ENCODE measurements at places on chromosomes 12 and 14. TPM values are rescaled to one million over a fixed set of nuclear protein-coding genes. Genes with fewer than 3 reads are reported as not detected.

DNA sequence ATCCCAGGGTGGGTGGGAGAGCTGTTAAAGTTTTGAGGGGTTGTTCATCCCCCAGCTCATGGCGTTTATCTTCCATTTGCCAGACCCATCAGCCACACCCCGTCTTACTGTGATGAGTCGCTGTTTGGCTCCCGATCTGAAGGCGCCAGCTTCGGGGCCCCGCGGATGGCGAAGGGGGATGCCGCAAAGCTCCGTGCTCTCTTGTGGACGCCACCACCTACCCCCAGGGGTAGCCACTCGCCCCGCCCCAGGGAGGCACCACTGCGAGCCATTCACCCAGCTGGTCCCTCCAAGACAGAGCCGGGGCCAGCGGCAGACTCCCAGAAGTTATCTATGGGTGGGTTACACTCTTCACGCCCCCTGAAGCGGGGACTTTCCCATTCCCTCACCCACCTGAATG, 5.7 kb downstream of the RITA1 start:
- DNase-seq, result no peak

DNA sequence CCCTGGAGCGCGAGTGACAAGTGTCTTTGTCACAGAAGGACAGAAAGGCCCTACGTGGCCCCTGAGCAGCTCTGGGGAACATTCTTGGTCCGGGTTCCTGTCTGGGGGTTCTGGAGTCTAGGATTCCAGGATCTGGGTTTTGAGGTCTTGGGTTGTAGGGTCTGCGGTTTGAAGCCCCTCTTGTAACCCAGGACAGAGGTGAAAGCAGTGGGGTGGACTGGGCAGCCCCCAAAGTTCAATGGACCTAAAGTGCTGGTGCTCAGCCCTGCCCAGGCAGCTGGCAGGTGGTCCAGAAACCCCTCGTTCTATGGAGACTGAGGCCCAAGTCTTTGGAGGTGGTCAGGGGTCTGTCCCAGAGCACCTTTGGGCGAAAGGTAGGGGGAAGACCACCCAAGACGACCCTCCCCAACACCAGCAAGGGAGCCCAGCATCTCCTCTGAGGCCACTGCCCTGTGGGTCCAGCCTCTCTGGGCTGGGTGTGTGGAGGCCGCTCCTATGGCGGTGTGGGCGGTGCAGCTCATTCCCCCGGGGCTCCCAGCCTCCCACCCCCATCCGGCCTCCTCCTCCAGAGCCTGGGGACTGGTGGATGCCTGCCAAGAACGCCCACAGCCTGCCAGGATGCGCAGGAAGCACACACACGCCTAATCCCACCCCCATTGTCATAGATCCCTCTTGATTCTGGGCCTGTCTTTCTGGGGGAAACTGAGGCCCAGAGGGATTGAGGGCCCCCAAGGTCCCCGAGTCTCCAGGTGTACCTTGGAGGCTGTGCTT, 30.2 kb upstream of the ANKRD9 start:
- no peak for DNase-seq

DNA sequence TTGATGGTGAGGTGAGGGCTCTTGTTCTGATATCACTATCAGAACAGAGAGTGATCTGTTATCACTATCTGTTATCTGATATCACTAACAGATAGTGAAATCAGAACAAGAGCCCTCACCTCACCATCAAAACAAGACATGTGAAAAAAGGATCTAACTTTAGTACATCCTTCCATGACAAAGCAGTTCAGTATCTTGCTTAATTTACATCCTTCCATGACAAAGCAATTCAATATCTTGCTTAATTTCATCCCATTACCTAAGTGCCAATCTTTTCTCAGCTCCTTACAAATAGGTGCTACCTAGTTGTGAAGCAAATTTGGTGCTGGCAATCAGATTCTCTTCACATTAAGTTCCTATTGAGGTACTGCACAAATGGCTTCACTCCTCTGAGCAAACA, 1865.6 kb upstream of the FLRT2 start:
- DNase-seq, result no peak

DNA sequence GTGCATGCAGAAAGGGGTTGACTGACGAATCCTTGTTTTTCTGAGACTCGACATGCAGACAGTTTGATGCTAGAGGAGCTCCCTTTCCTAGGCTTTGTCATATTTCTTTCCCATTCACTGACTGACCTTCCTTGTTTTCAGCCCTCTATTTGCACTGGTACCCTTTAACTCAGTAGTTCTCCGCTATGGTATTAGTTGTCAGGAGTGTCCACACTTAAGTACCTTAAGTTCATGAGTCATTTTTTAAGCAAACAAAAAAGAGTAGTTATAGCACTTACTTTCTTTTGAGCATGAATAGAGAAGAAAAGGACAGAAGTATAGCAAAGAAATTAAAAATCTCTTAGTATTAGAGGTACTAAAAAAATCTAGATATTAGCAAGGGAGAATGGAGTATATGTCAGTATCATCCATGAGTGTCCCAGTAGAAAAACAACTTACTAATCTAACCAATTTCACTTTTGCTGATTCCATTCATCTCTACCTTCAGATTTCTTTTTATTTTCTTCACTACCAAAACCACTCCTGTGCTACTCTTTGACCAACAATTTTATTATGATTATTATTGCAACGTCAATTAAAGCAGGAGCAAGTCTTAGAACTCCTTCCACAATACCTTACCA, 8.3 kb downstream of the ATP2B1 start:
- DNase-seq, result no peak

- no peak for DNase-seq
Measured at GRCh38 chr14:32354716-32355115, 25.6 kb downstream of the AKAP6 start.

GRCh38 chr14:43706900-43707299, 800.2 kb downstream of the FSCB start:
- DNase-seq, result no peak

GRCh38 chr12:58576916-58577315, 343.4 kb downstream of the LRIG3 start:
- no peak for DNase-seq

GRCh38 chr14:94021416-94022157, 4.6 kb upstream of the OTUB2 start:
- DNase-seq, result no peak

Gene CPNE6
- not detected for total RNA-seq

Gene SLC17A8
- total RNA-seq, result not detected

Gene NEUROD4
- not detected for total RNA-seq

Gene CRIP2
- 270 TPM for total RNA-seq

Gene MYH7
- total RNA-seq, result not detected

Gene CARMIL3
- not detected for total RNA-seq

Gene RIMBP2
- total RNA-seq, result not detected
